RCC 7860 (cell line): ENCODE measurements at places on chromosomes 5 and 9.
A peak's percentile ranks its signal among the peaks of the same experiment; 100 is the strongest.

DNA sequence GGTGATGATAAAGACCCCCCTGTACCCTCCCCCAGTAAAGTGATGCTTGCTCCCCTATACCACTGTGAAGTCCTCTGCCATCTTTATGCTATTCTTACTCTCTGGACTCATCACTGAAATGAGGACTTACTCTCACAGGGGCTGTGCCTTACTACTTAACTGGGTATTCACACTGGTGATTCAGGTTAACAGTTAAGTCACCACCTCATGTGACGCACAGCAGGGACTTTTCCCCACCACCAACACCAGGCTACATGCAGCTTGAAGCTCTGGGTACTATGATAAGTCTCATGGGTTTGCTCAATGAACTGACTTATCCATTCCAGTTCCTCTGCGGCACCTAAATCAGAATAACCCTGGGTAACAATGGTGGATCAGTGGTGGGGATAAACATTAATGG, 163.7 kb downstream of the ELAVL2 start:
- DNase-seq: no peak

- DNase-seq: no peak
Observed at GRCh38 chr9:89869793-89870580, 265.2 kb downstream of the GADD45G start.

DNA sequence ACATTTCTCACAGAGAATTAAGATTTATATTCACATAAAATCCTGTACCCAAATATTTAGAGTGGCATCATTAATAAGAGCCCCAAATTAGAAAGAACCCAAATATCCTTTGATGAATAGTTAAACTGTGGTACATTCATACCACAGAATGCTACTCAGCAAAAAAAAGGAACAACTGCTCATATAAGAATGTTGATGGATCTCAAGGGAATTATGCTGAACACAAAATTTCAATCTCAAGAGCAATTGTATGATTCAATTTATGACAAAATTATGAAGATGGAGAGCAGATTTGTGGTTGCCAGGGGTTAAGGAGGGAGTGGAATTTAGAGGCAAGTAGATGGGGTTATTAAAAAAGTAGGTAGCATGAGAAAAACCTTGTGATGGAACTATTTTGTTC, 4.5 kb upstream of the PAIP1 start:
- no peak for DNase-seq

GRCh38 chr5:149724884-149725283, 5.2 kb upstream of the PPARGC1B start:
- no peak for DNase-seq

- DNase-seq: no peak
Observed at GRCh38 chr5:32222723-32223470, 48.8 kb upstream of the GOLPH3 start.

DNA sequence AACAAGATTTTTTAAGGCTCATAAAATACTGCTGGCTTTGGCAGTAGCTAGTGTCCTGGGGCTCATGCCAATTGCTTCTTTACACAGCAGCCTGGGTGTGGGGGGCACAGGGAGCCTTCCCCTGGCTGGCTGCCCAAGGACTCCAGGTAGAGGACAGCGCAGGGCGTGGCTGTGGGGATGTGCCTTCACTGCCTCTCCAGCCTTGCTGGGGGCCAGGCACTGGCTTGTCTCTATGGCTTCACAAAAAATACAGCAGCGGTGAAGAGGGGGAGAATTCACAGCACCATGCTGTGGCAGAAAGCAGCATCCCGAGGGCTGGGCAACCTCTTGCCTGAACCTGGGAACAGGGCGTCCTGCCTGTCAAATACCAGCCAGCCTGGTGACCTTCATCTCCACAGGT, 57.4 kb downstream of the DAP start:
- no peak for DNase-seq

- DNase-seq: no peak
Observed at GRCh38 chr9:115237385-115237998, 119.5 kb upstream of the TNC start.

- DNase-seq: no peak
Observed at GRCh38 chr9:109335929-109336328, 15.1 kb upstream of the EPB41L4B start.

DNA sequence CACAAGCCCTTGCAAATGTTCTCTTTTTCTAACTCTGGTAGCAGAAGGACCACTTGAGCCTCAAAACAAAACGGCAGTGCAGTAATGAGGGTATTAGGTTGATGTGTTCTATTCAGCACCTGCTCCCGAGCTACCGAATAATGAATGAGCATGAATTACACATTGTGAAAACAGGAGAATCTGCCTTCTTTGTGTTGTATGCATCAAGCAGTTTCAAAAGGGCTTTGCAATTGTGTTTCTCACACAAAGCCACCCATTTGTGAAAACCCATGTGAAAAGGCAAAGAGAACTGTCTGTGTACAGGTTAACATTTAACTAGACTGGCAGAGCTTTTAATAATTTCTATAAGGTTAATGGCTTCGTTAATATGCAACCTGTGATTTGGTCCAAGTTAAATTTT, 97.8 kb downstream of the STK32A start:
- DNase-seq: no peak

DNA sequence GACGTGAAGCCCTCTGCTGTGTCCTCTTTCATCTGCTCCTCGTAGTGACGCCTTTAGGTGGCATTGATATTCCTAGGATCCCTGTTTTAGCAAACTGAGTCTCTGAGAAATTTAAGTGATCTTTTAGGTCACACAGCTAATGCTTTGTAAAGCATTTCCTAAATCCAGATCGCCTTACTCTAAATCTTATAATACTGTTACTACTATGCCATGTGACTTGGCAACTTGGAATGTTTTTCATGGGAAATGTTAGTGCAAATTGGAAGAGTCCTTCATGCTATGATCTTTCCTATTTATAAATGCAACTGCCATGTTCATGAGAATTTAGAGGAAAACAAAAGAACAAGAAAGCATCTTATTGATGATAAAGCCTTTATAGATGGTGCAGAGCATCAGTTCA, 212.2 kb downstream of the TRIO start:
- DNase-seq: no peak

GRCh38 chr5:168749391-168750100, 170.4 kb upstream of the PANK3 start:
- DNase-seq: no peak

DNA sequence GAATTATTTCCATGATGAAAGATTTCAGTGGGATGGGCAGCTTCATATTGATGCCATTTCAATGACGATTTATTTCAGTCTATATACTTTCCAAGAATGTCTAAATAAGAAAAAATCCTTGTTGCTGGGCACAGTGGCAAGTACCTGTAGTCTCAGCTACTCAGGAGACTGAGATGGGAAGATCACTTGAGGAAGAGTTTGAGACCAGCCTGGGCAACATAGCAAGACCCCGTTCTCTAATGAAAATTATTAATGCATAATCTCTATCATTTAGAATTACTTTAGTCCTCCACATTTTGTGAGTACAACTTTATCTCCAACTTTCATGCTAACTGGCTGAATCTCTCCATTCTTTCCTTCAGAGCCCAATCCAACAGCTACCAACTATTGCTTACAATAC, 52.5 kb downstream of the PTBP3 start:
- no peak for DNase-seq

GRCh38 chr5:18393565-18394442, 759.5 kb downstream of the TAF11L14 start:
- DNase-seq: peak; percentile 29

DNA sequence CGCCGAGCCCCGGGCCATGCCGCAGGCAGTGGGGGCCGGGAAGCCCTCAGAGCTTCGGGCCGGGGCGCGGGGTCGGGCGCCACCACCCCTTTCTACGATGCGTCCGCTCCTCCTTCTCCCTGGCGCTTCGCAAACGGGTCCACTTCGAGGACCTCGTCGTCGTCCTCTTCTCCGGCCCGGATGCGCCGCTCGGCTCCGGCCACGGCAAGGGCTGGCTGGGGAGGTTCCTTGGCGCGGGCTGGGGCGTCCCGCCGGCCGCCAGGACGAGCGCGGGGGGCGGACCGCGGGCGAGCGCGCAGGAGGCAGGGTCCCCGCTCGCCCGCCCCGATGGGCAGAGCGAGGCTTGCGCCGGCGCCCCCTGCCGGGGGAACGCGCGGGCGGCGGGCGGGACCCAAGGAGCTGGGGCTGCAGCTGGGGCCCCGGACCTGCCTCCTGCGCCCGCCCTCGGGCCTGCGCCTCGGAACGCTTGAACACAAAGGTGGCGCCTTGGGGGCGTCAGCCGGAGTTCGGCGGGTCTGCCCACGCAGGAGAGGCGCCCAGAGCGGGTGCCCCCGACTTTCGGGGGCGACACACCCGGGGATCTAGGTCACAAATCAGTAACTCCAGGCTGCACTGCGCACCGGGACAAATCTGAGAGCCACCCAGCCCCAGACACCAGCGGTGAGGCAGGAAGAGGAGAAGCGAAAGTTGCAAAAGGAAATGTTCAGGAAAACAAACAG, at the start of gene ROR2:
Gene ROR2, minus strand, starts transcription at position 283 of the 719 bp plus-strand sequence.
- no peak for DNase-seq

- no peak for DNase-seq
Observed at GRCh38 chr5:132807163-132807838, 5.8 kb upstream of the SOWAHA start.

DNA sequence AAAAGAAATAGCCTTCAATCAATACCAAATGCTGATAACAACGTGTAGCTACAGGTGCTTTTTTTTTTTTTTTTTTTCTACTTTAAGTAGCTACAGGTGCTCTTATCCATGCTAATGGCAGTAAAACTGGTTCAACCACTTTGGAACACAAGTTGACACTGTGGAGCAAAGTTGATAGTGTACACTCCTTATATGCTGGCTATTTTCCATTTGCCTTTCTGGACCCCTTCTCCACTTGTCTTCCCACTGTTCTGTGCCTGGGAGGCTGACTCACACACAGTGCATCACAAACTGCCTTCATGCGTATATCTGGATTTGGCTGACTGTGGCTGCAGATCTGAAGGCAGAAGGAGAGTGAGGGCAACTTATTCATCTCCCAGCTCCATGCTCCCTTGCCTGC, 247.9 kb downstream of the MSX2 start:
- DNase-seq: no peak

DNA sequence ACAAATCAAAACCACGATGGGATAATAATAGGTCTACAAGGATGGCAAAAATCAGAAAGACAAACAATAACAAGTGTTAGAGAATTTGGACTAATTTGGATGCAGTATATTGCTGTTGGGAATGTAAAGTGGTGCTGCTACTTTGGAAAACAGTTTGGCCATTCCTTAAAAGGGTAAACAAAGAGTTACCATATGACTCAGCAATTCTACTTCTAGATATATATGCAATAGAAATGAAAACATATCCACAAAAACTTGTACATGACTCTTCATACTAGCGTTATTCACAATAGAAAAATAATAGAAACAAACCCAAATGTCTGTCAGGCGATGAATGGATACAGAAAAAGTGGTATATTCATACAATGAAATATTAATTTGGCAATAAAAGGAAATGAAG, 58.3 kb downstream of the JAK2 start:
- DNase-seq: no peak

GRCh38 chr9:4124266-4124665, 175.6 kb downstream of the GLIS3 start:
- no peak for DNase-seq

DNA sequence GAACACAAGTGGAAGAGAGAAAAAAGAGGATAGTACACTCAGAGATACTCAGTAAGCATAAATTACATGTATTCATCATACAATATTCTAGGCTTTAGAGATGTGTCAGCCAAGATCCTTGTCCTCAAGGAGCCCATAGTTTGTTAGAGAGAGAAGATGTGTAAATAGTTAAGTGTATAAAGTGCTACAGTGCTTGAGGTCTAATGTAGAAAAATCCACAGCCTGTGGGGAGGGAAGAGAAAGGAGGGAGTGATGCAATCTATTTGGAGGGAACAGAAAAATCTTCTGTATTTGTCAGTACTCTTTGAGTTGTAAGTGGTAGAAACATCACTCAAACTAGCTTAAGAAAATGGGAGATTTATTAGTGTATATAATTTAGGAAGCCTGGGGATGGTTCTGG, 81.9 kb downstream of the PALM2AKAP2 start:
- DNase-seq: no peak

GRCh38 chr5:16456103-16456832, 9.3 kb downstream of the ZNF622 start:
- DNase-seq: peak; percentile 71

DNA sequence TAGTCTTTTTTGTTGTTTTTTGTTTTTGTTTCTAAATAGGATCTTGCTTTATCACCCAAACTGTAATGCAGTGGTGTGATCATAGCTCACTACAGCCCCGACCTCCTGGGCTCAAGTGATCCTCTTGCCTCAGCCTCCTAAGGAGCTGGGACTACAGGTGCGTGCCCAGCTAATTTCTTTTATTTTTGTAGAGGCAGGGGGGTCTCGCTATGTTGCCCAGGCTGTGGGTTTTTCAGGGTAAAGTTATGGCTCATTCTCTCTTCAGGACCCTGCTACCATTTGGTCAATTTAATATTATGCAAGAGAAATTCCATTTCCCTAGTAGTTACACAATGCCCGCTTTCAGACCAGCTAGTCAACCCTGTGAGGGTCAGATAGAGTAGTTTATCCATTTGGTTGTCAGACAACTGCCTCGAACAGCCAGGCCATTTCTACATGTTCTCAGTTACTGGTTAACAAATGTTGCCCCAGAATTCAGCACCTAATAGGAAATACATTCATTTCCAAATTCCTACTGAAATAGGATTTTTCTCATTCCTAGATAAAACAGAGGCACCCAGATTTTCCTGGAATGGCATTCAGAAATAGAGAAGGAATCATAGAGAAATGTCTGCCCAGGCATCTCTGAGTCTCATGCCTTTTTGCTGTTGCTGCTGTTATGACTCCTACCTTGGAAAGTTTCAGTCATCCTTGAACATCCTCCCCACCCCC, 6.4 kb upstream of the GLIS3 start:
- DNase-seq: peak; percentile 46

- DNase-seq: no peak
Observed at GRCh38 chr5:157359356-157360055, 93.6 kb downstream of the CYFIP2 start.

- DNase-seq: no peak
Observed at GRCh38 chr9:123368536-123369153, 12.6 kb downstream of the CRB2 start.

GRCh38 chr9:124038239-124038638, 26.7 kb downstream of the LHX2 start:
- no peak for DNase-seq

DNA sequence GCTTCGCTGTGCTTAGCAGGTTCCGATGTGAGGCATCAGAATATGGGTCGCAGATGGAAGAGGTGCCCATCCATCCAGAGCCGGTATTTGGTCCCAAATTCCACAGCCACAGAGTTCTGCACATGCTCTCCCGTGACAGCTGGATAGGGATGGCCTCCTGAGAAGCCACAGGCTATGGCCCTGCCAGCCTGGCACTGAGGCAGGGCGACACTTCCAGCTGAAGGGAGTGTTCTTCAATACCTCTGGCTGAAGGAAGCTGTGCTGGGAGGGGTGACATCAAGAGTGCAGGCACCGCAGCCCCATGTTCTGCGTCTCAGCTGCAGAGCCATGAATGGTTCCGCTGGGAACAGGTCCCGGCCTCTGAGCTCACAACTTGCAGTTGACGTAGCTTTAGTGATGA, 83.4 kb upstream of the SIMC1 start:
- DNase-seq: no peak

GRCh38 chr5:144598451-144599068, 427.9 kb downstream of the KCTD16 start:
- DNase-seq: no peak
